ENCODE measurements at places on chromosomes 1 and 21.

DNA sequence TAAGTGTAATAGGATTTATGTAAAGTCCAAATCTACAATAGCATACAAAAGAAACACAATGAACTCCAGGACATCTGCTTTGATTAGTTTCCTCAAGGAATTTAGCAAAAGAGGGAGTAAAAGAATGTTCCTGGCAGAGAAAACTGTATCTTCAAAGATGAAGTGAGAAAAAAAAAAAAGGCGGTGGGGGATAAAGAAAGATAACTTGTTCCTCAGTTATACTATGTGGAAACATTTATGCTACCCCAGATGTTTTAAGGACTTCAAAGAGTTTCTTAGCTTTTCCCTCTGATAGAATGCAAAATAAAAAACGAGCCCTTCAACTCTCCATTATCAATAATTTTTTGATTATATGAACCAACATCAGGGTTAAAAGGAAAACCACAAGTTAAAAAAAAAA, 908.9 kb upstream of the ADGRL2 start:
- DNase-seq: no peak

GRCh38 chr1:77534456-77534855, 148.0 kb downstream of the ZZZ3 start:
- DNase-seq: no peak

DNA sequence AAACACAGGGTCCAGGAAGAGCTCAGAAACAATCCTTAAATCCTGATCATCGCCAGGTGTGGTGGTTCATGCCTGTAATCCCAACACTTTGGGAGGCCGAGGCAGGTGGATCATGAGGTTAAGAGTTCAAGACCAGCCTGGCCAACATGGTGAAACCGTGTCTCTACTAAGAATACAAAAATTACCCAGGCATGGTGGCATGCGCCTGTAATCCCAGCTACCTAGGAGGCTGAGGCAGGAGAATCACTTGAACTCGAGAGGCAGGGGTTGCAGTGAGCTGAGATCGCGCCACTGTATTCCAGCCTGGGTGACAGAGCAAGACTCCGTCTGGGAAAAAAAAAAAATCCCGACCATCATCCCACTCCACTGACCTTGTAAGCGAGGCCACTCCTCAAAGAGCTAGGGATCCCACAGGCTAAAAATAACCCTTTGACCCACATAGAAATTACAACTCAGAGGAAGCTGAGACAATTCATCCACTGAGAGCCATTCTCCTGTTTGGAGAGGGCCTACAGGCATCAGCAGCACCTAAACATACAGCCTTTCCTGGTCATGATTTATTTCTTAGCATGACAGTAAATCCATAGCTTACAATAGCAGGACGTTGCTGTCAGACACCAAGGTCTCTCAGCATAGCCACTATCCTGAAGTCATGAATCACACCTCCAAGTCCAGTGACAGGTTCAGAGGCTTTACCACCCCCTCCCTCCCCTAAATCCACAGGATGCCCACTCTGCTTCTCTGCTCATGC, 66.7 kb downstream of the TGFBR3 start:
- no peak for DNase-seq

GRCh38 chr1:209341673-209342420, 241.7 kb upstream of the CAMK1G start:
- no peak for DNase-seq

GRCh38 chr1:200917291-200917817, 22.7 kb downstream of the INAVA start:
- DNase-seq: no peak

GRCh38 chr1:245810789-245811337, 656.1 kb downstream of the KIF26B start:
- DNase-seq: no peak

DNA sequence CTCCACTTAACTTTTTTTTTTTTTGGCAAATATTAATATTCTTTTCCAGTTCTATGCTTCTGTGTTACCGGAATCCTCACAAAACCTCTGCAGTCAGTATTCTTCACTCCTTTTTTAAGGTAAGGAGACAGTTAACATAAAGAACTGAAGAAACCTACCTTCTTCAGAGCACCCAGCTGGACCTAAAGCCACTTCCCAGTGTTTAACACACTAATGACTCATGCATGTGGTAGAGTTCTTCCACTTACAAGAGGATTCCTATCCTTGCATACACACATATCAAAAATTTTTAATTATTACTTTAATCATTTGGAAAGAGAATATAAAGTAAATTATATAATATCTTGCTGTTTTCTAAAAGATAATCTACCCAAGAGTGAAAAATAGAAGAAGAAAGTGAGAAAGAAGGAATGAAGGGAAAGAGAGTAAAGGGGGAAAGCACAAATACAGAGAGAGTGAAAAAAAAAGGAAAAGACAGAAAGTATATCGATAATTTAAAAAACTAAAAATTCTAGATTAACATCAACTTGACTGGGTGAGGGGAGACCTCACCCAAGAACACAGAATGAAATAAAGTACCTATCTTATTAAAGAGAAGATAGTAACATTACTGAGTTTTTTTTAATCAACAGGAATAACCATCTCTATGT, 54.9 kb downstream of the ENAH start:
- DNase-seq: no peak

GRCh38 chr1:35557118-35557610, at the start of gene KIAA0319L:
KIAA0319L (minus strand) TSS chr1:35557403; CDS start chr1:35554491, 2,912 bp downstream.
- peak; percentile 95 for DNase-seq

GRCh38 chr1:57686306-57686705, 262.4 kb upstream of the DAB1 start:
- no peak for DNase-seq

DNA sequence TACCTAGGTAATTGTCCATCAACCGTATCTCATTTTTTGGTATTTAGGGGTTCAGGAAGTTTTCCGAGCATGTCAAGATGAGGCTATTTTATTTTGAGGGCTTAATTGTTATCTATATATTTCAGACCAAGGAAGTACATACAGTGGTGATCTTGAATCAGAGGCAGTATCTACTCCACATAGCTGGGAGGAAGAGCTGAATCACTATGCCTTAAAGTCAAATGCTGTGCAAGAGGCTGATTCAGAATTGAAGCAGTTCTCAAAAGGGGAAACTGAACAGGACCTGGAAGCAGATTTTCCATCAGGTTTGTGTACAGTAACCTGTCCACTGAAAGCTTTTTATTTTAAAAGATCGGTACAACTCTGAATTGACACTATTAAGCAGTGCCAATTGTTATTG, 130.2 kb downstream of the ZMYM4 start:
- no peak for DNase-seq
